ENCODE measurements at places on chromosomes 12 and 14. TPM values are rescaled to one million over a fixed set of nuclear protein-coding genes. Genes with fewer than 3 reads are reported as not detected.

Gene ZFHX2
- total RNA-seq, result 0.26 TPM

Gene GALNT16
- not detected for total RNA-seq

Gene TPPP2
- not detected for total RNA-seq

Gene IGFBP6
- 75.5 TPM for total RNA-seq

Gene KRT85
- total RNA-seq, result not detected

Gene ACOT2
- total RNA-seq, result 9.7 TPM

Gene AQP6
- not detected for total RNA-seq

Gene CCDC175
- not detected for total RNA-seq

Gene DHRS7
- total RNA-seq, result 211 TPM

Gene NACA
- total RNA-seq, result 1,419 TPM

Gene MYBPC1
- total RNA-seq, result not detected

Gene TSHR
- not detected for total RNA-seq

Gene ANO4
- total RNA-seq, result 2.4 TPM

Gene KRT83
- not detected for total RNA-seq

Gene ADGRD1
- not detected for total RNA-seq

Gene SIX1
- total RNA-seq, result 6.5 TPM

Gene PTPN6
- 12.4 TPM for total RNA-seq

Gene PIK3C2G
- total RNA-seq, result 0.26 TPM

Gene KCNMB4
- 0.26 TPM for total RNA-seq

Gene DPY19L2
- under 0.01 TPM for total RNA-seq

Gene RASSF9
- total RNA-seq, result 2.7 TPM

Gene DAO
- total RNA-seq, result not detected

Gene FOXG1
- total RNA-seq, result not detected

Gene PSMB11
- not detected for total RNA-seq

Gene KRT86
- total RNA-seq, result 0.26 TPM

Gene SERPINA10
- total RNA-seq, result not detected

Gene KCNJ8
- total RNA-seq, result not detected

Gene FSCB
- not detected for total RNA-seq

Gene SP1
- total RNA-seq, result 23.7 TPM

Gene ACOT6
- total RNA-seq, result not detected

Gene PARPBP
- 0.90 TPM for total RNA-seq

Gene TMTC2
- total RNA-seq, result 10.5 TPM

Gene NRDE2
- 6.1 TPM for total RNA-seq

Gene BHLHE41
- total RNA-seq, result 2.1 TPM

Gene MRPL42
- 131 TPM for total RNA-seq

Gene SUSD6
- total RNA-seq, result 3.9 TPM

Gene RTL1
- not detected for total RNA-seq

Gene RDH5
- total RNA-seq, result 1.1 TPM

Gene DHH
- total RNA-seq, result not detected

Gene CLMN
- total RNA-seq, result 3.9 TPM

Gene KRT3
- 0.13 TPM for total RNA-seq

Gene CCDC38
- total RNA-seq, result 0.13 TPM

Gene PTPRR
- total RNA-seq, result under 0.01 TPM

Gene SLC25A47
- total RNA-seq, result not detected

Gene DIO3
- not detected for total RNA-seq

Gene COA8
- 17.4 TPM for total RNA-seq

Gene CRIP1
- not detected for total RNA-seq

Gene RHEBL1
- 0.26 TPM for total RNA-seq

Gene OR6C2
- total RNA-seq, result not detected

Gene CMTM5
- not detected for total RNA-seq

Gene CEBPE
- not detected for total RNA-seq

Gene MANSC1
- 2.6 TPM for total RNA-seq

Gene KLRC2
- total RNA-seq, result not detected

Gene POTEM
- not detected for total RNA-seq

Gene EFS
- 5.4 TPM for total RNA-seq

Measured in bronchial epithelial cell (primary cell).